ENCODE measurements at places on chromosomes 16 and 17.

DNA sequence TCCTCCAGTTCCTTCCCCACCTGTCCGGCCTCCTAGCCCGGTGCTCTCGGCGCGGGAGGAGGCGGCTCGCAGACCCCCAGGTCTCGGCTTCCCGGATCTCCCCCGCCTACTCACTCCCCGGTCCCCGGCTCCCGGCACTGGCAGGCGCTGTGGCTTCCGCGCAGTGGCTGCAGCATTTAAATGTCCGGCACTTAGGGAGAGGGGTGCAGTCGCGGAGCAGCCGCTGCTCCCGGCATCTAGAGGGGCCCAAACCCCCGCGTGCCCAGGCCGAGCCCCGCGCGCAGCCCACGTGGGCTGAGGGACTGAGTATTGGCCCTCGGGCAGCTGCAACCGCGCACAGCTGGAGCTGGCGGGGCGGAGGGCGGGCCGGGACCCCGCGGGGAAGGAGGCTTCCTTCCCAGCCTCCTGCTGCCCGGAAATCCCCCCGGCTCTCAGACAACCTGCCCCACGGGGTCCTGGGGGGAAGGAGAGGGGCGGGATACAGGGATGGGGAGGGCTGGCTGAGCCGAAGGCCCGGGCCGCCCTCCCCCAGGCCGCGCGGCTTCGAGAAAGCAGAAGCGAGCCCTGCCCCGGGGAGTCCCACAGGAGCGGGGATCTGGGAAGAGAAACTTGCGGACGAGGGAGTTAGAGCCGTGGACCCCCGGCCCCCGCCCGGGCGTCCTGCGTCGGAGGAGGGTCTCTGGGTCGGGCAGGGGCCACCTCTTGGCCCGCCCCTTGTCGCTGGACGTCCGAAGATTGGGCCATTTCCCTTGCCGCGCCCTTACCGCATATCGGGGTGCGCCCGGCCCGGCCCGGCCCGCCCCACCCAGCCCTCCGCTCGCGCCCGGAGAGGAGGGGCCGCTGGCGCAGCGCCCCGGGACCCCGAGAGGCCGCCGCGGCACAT lies at the start of gene MMP25:
Gene MMP25, plus strand, starts transcription at position 804 of the 883 bp plus-strand sequence. CDS start 357 bp downstream, outside the sequence.
- no peak for DNase-seq

DNA sequence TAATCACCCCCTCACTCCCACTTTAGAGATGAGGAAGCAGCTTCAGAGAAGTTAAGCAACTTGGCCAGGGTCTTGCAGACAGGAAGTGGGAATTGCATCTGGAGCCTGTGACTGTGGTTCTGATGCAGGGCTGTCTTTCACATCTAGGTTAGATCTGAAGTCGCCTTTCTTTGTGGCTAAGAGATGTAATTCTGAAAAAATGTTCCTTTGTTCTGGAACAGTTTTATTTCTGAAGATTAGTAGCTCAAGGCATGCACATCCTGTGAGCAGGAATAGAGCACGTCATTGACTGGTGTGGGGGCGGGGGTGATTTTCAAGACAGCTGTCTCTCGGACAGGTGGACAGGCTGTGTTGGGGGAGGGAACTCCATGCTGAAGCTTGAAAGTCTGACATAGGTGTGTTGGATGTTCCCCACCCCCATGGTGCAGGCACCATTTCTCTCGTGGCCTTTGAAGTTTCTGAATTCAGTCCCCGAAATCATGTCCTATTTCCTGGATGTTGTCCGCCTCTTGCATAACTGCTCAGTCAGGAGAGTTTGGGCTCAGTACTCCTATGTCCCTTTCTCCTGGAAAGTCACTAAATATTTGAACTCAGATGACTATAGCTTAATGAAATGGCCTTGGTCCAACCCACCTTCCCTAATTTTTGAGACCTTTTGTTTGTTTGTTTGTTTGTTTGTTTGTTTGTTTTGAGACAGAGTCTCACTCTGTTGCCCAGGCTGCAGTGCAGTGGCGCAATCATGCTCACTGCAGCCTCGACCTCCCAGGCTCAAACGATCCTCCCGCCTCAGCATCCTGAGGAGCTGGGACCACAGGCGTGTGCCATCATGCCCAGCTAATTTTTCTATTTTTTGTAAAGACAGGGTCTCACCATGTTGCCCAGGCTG lies 21.0 kb upstream of the HERPUD1 start:
- no peak for DNase-seq

DNA sequence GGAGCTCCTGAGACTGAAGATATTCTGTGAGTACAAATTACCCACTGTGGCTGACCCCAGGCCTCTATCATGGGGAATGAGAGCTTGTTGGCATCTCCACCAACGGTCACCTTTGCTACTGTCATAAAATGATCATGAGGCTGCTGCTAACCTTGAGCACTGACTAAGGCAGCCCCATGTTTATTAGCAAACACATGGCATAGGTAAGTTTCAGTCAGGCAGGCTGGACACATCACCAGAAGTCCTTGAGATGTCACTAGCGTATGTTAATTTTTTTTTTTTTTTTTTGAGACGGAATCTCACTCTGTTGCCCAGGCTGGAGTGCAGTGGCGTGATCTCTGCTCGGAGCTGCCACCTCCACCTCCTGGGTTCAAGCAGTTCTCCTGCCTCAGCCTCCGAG lies 1.5 kb upstream of the GLG1 start:
- no peak for DNase-seq

DNA sequence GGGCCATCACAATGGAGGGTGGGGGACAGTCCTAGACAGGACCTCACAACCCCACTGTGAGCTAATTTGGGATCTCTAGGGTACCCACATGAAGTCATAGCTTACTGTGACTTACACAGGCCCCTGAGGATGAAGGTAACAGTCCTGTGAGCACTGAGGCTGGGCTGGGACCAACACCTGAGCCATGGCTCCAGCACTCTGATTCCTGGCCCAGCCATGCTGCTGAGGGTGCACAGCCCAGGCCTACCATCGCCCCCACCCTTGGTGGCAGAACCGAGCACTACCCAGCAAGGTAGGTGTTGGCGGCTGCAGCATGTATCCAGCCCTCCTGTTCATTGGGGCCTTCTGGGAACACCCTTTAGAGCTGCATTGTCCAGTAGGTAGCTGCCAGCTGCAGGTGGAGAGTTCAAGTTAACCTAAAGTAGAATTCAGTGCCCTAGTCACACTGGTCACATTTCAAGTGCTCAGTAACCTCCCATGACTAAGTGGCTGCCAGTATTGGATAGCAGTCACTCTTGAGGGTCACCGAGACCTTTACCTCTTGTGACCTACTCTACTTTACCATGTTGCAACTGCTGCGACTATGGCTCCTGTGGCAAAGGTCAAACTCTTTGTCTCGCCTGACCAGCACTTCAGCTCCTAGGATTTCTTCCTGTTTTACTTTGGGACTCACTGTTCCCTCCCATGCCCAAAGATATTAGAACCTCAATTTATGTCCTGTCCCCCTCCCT lies 11.6 kb downstream of the AKAP1 start:
- DNase-seq = no peak

DNA sequence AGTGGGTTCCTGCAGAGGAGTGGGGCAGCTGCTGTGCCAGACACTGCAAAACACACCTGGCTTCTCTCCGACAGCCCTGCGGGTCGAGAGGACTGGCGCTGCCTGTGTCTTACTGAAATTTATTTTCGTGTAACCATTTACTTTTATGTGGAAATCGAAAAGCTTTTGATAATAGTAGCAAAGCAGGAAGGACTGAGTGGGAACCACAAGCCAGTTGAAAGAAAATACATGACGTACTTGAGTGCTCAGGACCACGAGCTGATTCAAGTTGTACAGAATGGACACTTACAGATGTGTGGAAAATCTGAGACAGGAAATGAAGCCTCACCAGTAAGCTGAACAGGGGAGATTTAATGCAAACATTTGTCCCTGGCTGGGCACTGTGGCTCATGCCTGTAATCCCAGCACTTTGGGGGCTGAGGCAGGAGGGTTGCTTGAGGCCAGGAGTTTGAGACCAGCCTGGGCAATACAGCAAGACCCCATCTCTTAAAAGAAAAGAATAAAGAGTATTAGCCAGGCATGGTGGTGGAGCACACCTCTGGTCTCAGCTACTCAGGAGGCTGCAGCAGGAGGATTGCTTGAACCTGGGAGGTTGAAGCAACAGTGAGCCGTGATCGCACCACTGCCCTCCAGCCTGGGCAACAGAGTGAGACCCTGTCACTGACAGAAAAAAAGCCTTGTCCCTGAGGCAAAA lies 11.3 kb upstream of the RPL13 start:
- no peak for DNase-seq

DNA sequence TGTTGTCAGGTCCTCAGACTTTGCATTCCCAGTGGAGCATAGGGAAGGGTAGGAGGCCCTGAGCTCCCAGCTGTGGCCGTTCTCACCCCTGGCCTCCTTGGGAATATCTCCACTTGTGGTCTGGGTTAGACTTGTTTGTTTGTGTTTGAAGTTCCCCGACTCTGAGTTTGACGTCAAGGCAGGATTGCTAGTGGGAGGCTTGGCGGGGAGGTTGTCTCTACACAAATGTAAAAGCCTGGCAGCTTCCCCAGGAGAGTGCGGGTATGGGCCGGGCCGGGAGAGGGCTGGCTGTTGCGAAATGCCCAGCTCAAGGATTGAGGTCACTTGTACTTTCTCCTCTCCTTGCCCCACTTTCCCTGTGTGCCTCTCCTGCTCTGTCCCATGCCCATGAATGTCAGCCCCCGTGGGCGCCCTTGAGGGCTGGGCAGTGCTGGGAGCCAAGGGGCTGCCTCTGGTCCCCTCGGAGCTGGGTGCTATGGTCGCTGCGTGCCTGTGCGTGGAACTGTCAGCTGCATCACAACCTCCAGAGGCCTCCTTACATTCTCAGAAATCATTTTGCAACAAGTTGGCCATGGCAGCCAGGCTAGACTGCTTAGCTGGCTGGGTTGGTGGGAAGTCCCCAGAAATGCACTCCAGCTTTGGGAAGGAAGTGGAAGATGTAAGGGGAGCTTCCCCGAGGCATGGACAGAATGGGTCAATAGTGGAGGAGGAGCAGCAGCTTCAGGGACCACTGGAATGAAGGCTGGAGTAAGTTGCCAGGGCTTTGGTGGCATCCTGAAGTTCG lies 84.3 kb downstream of the KSR1 start:
- DNase-seq = peak; percentile 83

DNA sequence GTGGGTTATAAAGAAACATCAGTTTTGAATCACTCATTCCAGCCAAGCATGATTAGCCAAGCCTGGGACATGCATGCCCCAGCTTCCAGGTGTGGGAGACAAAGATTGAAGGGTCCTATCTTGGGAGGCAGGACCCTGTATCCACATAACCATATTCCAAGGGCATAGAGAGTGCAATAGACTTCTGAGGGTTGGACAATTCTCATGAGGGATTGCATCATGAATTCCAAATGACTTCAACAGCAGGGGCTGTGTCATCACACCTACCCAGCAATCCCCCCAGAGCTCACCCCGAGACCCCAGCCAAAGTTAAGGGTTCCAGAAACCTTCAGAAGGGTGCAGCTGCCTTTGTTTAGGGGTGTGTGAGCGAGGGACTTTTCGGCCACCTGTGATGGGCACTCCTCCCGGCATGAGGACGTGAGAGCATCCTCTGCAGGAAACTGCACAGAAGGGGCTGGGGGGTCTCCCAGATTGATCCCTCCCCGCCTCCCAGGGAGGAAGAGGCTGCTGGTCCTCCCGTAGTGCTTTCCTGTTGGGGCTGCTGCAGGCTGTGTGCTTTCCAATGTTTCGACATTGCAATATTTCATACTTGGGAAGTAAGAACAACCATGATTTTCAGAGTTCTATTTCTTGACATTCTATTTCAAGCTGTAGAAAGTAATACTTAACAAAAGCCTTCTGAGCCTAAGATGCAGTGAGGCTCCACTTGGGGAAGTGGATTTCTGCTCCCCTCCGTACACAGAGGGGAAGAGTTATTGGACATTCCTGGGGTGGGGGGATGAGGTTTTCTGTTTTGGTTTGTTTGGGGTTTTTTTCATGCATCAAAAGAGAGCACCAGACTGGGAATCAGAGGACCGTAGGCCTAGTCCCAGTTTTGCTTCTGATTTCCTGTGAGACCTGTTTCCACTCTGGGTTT lies 13.3 kb upstream of the PITPNM3 start:
- DNase-seq = no peak

DNA sequence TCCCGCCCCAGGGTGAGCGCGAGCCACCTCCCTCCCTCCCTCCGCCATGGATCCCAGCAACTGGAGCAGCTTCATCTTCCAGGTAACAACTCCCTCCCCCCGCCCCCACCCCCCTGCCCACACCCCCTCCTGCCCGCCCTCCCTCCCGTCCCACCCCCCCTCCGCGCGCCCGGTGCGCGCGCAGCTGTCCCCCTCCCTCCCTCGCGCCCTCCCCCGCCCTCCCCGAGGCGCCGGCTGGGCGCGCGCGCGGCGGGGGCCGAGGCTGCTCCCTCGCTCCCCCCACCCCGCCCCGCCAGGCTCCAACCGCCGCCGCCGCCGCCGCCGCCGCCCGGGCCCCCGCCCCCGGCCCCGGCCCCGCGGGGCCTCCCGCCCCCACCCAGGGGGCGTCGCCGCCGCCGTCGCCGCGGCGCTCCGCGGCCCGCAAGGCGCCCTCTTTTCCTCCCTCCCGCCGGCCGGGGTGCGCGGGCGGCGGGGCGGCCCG lies at the start of gene MAZ:
Gene MAZ, plus strand, starts transcription at position 431 of the 481 bp plus-strand sequence. CDS start 173 bp downstream, outside the sequence.
- DNase-seq = no peak

GRCh38 chr17:74785096-74785980 lies 9.2 kb upstream of the NAT9 start:
- DNase-seq = no peak

DNA sequence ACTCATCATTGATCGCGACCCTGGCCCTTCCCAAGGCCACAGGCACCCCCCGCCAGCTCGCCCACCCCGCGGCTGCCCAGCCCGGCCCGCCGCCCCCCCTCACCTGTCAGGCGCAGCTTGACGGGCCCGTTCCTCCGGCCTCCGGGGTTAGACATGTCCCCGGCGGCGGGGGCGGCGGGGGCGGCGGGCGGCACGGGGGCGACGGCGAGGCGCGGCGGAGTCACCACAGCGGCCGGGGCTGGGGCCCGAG lies 456 bp downstream of the SMURF2 start:
- no peak for DNase-seq

GRCh38 chr17:31509095-31509804 lies 117.8 kb downstream of the RAB11FIP4 start:
- DNase-seq = no peak

DNA sequence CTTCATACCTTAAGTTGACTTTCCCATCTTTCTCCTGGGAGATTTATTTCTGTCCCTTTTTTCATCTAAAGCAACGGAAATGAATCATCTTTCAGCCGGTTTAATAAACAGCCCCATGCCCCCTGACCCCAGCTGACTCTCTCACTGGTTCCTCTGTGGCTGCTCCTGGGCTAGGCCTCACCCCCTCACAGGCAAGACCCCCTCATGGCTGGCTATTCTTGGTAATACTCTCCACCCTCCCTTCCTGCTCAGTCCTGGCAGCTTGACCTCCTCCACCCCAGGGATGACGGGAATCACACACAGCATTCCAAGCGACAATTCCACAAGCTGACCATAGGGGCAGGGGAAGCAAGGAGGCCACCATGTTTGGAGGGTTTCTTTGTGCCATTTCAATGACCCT lies 1.5 kb upstream of the ADAP2 start:
- DNase-seq = no peak

DNA sequence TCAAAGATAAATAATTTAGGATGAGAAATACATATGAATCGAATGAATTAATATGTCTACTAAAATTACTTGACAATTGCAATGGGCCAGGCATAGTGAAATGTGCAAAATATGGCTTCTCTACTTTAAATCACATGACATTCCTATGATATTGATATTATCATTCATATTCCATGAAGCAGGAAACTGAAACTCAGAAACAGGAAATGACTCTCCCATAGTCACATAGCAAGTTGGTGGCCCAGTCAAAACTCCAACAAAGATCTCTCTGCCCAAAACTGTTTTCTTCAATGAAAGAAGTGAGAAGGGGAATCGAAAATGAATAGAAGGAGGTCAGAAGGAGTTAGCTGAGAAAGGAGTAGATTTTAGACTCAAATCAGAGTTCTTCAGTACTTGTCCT lies 272.2 kb downstream of the CDH8 start:
- DNase-seq = no peak

Measured in epithelial cell of proximal tubule (primary cell).